ENCODE measurements at places on chromosomes 13 and 19.

- no peak for DNase-seq
Measured at GRCh38 chr13:21016487-21016886, 44.9 kb downstream of the LATS2 start.

DNA sequence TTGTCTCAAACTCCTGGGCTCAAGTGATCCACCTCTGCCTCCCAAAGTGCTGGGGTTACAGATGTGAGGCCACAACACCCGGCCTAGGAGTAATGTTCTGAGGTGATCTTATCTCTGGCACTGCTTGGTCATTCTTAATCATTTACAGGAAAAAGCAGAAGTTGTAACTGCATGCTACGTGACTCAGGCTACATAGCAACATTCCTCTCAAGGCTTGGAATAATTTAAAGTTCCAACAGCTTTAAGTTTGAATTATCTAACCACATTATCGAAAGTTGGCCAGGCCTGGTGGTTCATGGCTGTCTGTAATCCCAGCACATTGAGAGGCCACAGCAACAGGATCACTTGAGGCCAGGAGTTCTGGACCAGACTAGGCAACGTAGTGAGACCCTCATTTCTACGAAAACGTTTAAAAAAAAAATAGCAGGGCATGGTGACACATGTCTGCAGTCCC, 3.9 kb upstream of the B9D2 start:
- DNase-seq: no peak

GRCh38 chr19:4660993-4661392, 9.1 kb downstream of the MYDGF start:
- DNase-seq: no peak

GRCh38 chr13:42040730-42041010, 7.8 kb upstream of the DGKH start:
- DNase-seq: no peak

DNA sequence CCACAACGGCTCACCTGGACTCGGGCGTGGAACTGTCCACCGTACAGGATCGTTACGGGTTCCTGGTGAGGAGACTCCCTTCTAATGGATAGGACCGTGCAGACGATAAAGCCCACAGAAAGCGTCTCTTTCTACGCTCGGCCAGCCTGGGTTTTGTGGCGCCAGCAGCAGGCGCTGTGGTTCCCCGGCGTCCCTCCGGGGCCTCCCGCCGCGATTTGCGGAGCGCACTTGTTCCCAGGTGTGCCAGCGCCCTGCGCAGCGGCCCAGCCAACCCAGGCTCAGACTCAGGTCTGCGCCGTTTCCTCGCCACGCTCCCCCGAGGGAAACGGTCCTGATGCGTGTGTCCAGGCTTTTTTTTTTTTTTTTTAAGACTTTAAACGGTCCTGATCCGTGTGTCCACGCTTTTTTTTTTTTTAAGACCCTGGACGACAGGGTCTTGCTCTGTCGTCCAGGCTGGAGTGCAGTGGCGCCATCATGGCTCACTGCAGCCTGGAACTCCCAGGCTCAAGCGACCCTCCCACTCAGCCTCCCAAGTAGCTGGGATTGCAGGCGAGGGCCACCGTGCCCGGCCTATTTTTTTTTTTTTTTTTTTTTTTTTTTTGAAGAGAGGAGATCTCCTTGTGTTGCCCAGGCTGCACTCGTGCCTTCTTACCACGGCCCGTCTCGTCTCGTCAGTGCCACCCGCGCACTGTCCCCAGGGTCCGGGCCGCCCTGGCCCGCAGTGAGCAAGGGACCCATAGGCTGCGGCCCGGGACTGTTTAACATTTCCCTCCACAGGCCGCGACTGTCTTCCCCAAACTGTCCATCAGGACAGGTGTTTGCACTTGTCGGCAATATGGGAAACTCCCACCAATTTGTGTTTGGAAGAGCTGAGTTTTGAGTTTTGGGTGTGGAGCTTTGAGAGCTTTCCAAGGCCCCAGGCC, 23.8 kb downstream of the GJA3 start:
- DNase-seq: no peak

DNA sequence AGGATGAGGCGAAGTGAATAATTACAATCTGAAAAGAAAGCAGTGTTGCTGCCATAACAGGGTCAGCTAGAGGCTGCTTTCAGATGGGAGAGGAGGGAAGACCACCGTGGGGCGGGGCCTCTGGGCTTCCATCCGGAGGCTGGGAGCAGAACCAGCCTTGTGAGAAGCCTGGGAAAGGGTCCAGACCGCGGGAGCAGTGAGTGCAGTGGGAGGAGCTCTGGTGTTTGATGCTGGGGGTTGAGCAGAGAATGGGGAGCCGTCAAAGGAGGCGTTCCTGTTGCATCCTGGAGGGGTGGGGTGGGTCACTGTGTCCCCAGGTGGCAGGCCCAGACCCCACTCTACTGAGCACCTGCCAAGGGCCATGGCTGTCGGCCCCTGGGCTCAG, 18.1 kb downstream of the NKPD1 start:
- no peak for DNase-seq

DNA sequence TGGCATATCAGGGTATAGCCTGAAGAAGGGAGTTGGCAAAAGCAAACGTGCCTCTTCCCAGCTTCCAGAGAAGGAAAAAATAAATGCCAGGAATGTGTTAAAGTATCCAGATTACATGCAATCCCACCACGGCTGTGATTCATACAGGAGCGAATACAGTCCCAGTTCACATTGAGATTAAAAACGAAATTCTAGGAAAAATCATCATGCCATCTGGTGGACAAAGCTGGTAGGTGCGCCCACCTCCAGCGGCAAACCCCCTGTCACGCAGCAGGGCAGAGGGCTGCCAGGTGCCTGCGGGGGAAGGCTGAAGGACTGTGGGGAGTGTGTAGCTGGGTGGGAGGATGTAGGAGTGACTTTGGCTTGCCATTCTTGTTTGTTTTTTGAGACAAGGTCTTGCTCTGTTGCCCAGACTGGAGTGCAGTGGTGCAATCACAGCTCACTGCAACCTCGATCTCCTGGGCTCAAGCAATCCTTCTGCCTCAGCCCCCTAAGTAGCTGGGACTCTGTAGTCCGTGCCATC, 6.4 kb upstream of the DMWD start:
- DNase-seq: no peak

- no peak for DNase-seq
Measured at GRCh38 chr19:10751109-10751953, 33.5 kb downstream of the DNM2 start.

- DNase-seq: no peak
Measured at GRCh38 chr13:45447050-45447661, 17.6 kb upstream of the COG3 start.

- DNase-seq: no peak
Measured at GRCh38 chr13:44759384-44760360, 183.5 kb upstream of the TSC22D1 start.

GRCh38 chr19:34308381-34309367, 54.3 kb downstream of the GARRE1 start:
- no peak for DNase-seq

DNA sequence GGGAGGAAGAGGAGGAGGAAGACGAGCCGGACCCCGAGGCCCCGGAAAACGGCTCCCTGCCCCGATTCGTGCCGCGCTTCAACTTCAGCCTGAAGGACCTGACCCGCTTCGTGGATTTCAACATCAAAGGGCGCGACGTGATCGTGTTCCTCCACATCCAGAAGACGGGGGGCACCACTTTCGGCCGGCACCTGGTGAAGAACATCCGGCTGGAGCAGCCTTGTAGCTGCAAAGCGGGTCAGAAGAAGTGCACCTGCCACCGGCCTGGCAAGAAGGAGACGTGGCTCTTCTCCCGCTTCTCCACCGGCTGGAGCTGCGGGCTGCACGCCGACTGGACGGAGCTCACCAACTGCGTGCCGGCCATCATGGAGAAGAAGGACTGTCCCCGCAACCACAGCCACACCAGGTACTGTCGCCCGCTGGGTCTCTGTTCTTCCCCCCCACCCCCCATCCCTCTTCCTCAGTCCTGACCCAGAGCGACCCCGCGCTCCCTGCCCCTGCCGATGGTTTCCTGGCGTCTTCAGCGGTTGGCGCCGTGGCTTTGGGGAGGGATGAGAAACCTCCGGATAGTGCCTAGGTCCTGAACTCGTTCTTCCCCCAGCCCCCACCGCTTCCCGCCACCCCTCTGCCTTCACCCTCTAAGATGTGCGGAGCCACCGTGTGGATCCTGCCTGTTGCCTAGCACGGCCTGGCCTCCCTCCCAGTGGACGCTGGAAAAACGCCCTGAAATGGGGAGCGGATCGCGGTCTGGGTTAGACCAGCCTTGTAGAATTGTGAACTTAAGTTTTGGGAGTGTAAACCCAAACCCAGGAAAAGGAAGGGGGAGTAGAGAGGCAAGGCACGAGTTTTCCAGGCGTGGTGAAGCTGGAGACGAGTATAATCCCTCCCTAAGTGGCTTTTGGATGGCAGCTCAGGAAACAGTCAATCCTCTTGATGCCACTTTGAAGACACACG, 1.5 kb downstream of the HS6ST3 start:
- DNase-seq: no peak

GRCh38 chr13:44302940-44303575, 70.6 kb upstream of the SERP2 start:
- no peak for DNase-seq

- DNase-seq: no peak
Measured at GRCh38 chr13:73082471-73082870, 23.7 kb downstream of the KLF5 start.

DNA sequence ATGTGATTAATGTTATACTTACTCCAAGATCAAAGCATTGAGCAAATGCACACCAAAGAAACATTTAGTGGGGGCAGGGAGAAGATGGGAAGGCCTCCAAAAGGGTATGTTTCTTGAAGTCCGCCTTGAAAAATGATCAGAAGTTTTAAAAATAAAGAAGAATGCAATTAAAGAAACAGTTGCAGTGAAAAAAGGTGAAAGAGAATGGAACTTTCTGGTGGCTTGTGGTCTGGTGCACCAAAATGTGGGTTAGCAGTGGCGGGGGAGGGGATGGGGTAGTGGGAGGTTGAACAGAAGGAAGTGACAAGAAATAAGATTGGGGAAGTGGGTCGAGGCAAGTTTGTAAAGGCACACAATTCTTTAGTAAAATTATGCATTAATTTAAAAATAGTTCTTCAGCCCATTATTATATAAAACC, 2.5 kb downstream of the LCP1 start:
- DNase-seq: no peak

DNA sequence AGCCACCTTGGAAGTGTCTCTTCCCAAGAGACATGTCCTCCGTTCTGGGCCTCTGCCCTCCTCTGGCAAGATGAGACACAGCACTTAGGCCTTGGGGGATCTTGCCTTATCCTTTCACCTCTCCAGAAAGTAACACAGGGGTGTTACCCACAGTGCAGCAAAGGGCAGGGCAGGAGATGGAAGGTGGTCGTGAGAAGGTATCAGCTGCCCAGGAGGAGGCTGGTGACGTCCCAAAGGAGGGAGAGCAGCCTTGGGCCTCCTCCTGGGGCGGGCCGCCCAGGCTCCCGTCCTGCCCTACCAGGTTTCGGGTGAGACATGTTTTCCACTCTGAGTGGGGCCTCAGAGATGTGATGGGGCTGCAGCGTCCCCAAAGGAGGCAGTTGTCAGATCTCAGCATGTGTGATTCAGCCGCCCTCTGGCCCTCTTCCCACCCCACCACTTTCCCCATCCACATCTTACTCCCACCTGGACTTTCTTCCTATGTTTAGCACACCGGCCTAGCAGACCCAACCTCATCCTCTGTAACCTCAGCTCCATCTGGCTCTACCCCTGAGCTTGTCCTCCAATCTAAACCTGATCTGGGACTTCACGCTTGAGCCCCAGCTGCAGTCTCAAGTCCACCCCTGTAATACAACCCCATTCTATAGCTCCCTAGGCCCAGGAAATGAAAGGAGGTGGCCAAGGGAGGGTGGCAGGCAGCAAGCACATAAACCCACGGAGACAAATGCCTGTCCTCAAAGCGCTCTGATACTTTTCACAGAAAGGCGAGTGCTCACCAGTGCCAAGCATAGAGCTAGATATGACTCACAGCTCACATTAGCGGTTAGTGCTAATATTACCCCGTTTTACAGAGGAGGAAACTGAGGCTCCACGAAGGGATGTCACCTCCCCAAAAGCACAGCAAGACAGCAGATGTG, 9.3 kb downstream of the POU2F2 start:
- no peak for DNase-seq

- no peak for DNase-seq
Measured at GRCh38 chr19:15149737-15150136, 42.5 kb downstream of the SYDE1 start.

- no peak for DNase-seq
Measured at GRCh38 chr19:30744741-30745475, 372.7 kb downstream of the ZNF536 start.

GRCh38 chr13:27860743-27861142, 59.1 kb upstream of the PDX1 start:
- no peak for DNase-seq

- DNase-seq: no peak
Measured at GRCh38 chr13:20270163-20270865, 38.2 kb upstream of the GJB6 start.

GRCh38 chr13:109816808-109817203, 30.4 kb upstream of the IRS2 start:
- DNase-seq: no peak

GRCh38 chr19:46616631-46617322, 8.1 kb downstream of the PTGIR start:
- DNase-seq: no peak

- no peak for DNase-seq
Measured at GRCh38 chr13:45132369-45133064, 12.2 kb downstream of the GTF2F2 start.

GRCh38 chr19:38433268-38433733, at the start of gene RYR1:
TSS of gene RYR1 (plus strand) at chr19:38433691. CDS start at chr19:38433830, 139 bp downstream.
- peak; percentile 12 for DNase-seq

GRCh38 chr19:6238256-6238642, 41.5 kb downstream of the MLLT1 start:
- DNase-seq: no peak

GRCh38 chr19:4712771-4713170, 10.9 kb downstream of the DPP9 start:
- no peak for DNase-seq

- no peak for DNase-seq
Measured at GRCh38 chr13:113182046-113182445, 23.6 kb downstream of the PROZ start.

GRCh38 chr13:47661076-47661475, 340.0 kb downstream of the SUCLA2 start:
- no peak for DNase-seq

DNA sequence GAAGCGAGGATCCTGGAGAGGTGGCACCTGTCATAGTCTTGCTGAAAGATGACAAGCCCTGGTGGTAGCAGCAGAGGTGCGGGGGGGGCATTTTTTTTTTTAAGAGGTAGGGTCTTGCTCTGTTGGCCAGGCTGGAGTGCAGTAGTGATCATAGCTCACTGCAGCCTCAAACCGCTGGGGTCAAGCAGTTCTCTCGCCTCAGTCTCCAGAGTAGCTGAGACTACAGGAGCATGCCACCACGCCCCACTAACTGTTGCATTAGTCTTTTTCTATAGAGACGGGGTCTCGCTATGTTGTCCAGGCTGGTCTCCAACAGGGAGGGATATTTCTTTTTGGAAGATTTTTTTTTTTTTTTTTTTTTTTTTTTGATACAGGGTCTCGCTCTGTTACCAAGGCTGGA, 3.3 kb downstream of the BAX start:
- DNase-seq: no peak

DNA sequence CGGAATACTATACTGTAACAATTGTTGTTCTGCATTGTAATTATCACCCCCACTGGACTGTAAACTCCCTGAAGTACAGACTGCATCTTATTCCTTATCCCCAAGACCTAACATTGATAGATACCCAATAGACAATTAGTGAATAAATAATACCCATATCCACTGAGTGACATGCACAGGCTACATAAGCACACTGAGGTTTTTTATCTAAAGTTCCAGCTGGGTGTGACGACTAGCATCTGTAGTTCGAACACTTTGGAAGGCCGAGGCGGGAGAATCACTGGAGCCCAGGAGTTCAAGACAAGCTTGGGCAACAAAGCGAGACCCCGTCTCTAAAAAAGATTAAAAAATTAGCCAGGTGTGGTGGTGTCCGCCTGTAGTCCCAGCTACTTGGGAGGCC, 2.5 kb downstream of the KPNA3 start:
- no peak for DNase-seq

All from putamen (tissue), 1 donor.